ENCODE measurements at places on chromosomes 5 and 9.
A peak's percentile ranks its signal among the peaks of the same experiment; 100 is the strongest.

DNA sequence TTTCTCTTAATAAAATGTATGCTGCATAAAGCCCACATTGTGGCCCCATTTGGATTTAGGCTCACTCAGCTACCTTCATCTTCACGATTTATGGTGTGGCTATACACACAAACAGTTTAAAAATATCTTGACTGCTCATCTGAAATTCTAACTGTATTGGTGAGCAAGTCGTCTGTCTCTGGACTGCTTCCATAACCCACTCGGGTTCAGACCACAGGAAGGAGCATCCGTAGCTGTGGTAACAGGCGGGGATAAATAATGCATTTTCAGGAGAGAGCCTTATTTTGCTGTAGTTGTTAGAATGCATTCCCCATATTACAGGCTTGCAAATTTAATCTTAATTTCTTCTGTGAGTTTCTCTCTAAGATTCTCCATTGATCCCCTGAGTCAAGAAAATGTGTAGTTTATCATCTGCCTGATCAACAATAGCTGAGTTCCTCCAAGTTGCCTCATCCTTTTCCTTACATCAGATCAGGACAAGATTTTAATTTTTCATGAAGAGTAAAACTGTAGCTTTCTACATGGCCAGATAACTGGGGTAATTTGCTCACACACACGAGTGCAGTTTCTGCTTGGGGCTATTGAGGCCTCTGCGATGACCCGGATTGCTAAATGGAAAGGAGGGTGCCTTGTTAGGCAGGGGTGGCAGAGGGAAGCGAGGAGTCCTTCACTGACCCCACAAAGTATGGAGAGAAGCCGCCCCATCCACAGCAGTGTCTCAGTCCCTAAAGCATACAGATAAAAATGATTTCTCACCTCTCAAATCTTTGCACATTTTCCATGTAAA lies 133.9 kb downstream of the FSTL4 start:
- no peak for DNase-seq

DNA sequence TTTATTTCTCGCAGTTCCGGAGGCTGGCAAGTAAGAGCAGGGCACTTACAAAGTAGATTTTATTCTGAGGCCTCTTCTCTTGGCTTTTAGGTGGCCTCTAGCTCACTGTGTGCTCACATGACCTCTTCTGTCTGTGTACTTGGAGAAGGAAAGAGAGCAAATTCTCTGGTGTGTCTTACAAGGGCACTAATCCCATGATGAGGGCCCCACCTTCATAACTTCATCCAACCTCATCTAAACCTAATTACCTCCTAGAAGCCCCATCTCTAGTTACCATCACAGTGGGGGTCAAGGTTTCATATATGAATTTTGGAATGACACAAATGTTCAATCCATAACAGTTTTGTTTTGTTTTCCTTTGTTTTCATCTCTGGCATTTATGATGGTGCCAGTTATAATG lies 376.1 kb downstream of the ADGRV1 start:
- DNase-seq, result no peak

- DNase-seq, result no peak
These were observed 713.4 kb upstream of the ACO1 start for GRCh38 chr9:31671011-31671410.

DNA sequence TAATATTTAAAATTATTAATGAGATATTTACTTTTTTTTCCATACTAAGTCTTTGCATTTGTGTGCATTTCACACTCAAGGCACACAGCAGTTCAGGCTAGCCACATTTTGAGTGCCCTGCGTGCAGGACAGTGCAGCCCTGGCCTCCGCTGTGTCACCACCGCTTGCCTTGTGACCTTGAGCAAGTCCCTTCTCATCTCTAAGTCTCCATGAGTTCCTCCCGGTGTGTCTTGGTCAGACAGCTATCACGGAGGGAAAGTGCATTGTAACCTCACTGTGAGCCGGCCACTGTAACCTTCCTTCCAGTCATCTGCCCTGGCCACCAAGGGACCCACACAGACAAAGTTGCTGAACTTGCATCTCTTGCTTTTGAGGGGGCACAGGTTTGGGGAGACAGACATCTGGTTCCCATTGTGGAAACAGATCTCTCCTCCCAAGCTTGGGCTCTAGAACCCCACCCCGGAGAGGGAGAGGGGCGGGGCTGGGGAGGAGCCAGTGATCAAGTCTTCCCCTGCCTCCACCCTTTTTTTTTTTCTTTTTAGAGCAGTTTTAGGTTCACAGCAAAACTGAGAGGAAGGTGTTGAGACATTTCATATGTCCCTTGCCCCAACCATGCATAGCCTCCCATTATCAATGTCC lies 96.8 kb downstream of the C9orf50 start:
- no peak for DNase-seq

DNA sequence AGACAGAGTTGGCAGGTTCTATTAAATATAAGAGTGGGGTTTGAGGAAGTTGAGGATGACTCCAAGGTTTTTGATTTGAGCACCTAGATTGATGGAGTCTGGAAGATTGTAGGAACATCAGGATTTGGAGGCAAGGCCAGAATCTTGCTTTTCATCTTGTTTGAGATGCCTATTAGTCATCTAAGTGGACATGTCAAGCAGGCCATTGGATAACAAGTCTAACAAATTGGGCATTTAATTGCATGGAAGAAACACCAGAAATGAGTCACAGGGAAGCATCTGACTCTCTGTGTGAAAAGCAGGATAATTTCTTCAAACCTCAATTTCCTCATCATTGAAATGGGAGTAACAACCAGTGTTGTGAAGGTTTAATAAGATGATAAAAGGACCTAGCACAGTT lies 53.3 kb upstream of the ARL15 start:
- DNase-seq, result no peak

DNA sequence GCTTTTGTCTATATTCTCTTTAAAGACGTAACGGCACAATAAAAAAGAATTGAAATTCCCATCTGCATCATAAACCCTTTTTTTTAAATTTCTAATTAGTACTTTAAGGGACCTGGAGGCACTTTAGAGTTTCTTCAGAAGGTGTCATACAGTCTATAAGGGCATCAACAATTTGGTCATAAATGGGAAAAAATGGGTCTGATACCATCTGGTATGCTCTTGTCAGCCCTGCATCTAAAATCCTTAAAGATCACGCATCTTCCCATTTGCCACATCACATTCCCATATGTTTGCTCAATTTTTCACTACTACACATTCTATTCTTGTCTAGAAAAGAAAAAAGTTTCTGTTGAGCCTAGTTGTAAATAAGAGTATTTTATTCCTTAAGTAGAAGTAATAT lies 53.8 kb downstream of the COX7C start:
- DNase-seq, result no peak

DNA sequence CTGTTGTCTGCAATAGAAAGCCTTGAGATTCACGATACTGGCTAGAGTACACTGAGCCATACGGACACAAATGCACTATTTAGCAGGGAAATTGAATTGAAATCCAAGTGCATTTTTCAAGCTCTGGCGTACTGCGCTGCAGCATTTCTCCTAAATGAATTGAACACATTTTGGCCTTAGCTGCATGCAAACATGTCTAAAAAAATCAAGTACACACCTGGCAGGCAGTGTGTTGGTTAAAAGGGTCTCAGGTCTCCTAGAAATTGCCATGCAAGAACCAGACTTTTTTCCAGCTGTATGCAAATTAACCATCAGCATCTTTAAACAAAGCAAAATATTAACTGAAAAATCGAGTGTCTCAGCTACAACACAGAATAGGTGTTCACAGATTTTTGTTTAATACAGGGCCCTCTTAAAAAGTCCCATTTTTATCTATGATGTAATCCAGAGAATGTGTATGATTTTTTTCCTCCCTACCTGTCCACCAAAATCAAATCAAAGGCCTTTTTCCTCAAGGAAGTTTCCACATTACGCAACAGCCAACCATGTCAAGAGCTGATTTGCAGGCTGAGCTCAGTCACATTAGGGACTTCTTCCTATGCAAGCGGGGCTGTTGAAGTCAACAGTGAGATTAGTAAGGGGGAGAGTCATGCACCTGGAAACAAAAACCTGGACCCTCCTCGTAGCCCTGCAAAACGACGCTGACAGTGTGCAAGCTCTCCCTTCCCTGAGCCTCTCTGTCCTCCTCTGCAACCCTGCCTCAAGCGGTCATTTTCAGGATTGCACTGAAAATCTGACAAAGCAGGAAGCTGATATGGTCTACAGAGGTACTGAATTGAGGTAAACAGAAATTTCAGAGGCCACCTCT lies 14.1 kb upstream of the SFXN1 start:
- peak; percentile 77 for DNase-seq

DNA sequence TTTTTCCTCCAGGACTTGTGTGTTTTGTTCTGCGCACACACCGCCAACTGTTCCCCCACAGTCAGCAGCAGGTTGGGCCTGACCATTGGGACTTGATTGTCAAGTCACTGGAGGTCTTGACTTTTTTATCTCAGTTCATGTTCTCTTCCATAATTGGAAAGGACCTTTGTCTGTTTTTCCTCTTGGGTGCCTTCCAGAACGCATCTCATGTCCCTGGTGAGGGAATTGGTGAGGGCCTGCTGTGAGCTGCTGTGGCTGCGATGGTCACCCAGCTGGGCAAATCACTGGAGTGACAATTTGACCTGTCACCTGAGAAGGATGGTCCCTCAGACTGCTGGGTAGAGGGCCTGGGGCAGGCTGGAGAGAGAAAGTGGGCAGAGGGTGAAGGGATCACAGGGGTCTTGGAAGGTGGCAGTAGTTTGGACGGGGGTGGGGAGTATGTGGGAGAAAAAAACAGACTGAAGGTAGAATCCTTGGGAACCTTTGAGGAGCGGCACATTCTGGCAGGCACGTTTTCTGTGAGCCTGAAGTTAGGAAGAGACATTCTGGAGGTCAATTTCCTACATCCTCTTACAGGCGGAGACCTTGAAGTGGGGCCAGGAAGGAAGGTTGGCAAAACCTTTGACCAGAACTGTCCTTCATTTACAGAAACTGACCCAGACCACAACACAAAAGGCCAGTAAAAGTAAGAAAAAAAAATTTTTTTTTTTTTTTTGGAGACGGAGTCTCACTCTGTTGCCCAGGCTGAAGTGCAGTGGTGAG lies 4.4 kb downstream of the CDK9 start:
- no peak for DNase-seq

- DNase-seq, result no peak
These were observed 30.0 kb downstream of the ARHGEF37 start for GRCh38 chr5:149611326-149611725.

GRCh38 chr9:81979196-81979595 lies 9.4 kb upstream of the SPATA31D1 start:
- DNase-seq, result no peak

DNA sequence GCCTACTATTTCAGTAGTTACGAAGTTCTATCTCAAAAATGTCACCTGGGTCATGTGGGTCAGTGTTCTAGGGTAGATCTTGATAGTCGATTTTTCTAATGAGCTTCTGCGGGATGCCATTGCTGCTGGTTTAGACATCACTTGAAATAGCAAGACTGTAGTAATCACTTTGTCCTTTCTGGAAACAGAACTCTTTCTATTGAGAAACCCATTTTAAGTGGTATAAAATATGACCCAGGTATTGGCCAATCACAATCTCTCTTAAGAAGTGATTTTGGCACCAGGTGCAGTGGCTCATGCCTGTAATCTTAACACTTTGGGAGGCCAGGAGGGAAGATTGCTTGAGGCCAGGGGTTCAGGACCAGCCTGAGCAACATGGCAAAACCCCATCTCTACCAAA lies 17.6 kb downstream of the ARRDC3 start:
- no peak for DNase-seq

- peak; percentile 18 for DNase-seq
These were observed 26.4 kb downstream of the ZDHHC11B start for GRCh38 chr5:757931-758697.

DNA sequence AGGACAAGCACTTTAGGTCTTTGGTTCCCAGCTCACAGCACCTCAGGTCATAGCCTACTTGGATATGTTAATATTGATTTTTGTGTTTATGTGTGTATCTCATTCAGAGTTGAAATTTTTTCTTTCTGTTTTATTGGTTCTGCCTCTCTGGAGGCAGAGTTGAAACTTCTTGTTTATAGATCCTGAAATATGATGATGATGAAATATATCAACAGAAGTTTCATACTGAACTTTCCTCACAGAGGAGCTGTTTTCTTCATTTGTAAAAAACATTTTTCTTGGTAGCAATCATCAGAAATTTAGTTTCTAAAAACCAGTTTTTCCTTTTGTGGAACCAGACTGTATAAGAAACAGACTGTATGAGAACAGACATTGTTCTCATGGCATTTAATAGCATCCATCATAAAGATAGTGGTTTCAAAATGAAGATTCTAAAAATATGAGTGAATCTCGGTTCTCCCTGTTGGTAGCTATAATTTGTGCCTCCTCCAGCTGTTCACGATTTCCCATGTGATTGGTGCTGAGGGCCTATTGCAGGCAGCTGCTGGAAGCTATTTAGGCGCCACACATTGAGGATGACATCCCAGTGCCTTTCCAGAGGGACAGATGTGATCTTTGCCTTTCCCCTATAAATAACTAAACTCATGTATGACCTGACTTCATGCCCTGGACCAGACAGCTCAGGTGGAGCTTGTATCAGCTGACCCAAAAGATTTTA lies 39.5 kb upstream of the CFAP157 start:
- DNase-seq, result no peak

DNA sequence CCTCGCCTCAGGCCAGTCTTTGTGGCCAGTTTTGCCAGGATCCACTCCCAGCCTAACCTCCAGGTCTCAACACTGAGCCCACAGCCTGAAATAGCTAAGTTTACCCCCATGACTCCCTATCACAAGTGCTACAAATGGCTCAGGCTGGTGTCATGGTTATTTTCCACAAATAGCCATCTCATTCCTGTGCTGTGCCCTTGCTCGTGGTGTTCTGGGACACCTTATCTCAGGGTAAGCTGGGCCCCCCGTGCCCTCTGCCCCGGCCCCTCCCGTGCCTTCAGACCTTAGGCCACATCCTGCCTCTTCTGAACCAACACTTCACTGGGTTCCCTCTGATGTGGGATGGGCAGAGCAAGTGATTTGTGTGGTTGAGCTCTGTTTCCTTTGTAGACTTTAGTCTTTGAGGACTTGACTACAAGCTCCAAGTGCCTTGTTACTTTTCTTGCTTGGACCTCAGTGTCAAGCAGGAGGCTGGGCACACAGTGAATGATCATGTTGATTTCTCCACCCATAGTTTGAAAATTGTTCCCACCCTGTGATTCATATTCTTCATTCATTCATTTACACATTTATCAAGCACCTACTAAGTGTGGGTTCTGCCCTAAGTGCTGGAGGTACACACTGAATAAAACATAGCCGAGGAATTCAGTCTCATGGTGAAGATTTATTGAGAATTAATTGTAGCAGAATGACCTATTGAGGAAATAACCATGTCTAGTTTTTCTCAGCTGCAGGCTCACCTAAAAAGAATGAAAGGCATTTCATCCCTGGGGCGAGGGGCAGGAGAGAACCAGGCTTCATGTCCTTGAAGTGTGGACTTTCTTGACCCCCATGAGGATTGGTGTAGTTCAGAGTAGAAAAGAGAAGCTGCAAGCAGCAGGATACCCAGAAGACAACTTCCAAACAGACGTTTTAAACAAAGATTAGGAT lies 84.5 kb upstream of the CTNNA1 start:
- DNase-seq, result peak; percentile 61

- no peak for DNase-seq
These were observed 502.4 kb downstream of the CDH10 start for GRCh38 chr5:24142341-24142740.

DNA sequence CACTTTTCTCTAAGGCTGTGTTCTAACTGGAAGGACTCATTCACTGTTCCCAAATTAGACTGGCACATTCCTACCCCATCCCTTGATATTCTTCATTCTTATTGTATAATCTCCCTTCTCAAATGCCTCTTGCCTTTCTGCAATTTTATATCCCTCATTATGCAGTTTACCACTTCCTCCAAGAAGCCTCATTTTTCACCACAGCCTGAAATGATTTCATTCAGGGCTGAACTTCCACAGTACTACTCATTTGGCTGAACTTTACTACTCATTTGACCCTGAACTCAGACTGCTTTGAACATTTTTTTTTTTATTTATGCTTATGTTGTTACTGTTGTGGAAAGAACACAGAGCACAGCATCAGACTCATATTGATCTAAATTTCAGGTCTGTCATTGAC lies 32.7 kb downstream of the GRIA1 start:
- no peak for DNase-seq

Measured in activated CD4-positive, alpha-beta memory T cell treated with anti-CD3 and anti-CD28 coated beads, Interleukin-2, amount 10 ng/mL, durations not matched to agents 7 days and 5 days (primary cell).